ENCODE measurements at places on chromosomes 12 and 14. TPM values are rescaled to one million over a fixed set of nuclear protein-coding genes. Genes with fewer than 3 reads are reported as not detected.

- no peak for DNase-seq
Measured at GRCh38 chr14:71764701-71765382, 167.4 kb upstream of the RGS6 start.

GRCh38 chr14:104244221-104245011 lies 106.0 kb downstream of the KIF26A start:
- DNase-seq = no peak

DNA sequence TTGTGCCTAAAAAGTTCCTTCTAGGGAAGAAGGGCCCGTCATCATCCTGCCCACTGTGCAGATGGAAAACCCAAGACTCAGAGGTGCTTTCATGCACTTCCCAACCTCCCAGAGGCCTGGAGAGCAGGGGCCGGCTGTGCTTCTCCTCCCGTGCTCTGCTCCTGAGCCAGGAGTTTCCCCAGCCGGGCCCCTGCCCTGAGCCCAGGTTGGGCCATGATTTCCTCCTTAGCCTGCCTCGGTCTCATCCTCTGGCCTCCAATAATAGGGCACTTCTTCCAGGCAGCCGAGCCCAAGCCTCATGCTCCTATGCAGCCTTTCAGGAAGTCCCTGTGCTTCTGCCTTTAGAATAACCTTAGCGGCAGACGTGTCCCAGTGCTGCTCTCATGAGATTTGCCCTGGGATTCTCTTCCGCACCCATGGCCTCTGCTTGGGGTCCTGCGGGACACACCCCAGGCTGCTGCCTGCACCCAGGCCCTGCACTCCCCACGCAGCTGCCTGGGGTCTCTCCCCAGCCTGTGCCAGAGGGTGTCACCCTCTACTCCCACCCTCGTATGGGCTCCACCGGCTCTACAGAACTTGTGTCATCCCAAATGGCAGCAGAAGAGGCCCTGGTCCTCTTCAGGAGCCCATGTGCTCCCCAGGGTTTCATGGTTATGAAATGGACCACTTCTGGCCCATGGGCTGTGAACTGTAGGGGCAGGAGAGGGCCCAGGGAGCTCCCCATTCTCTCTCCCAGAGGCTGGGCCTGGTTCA lies 359.3 kb downstream of the ADGRD1 start:
- DNase-seq = no peak

- no peak for DNase-seq
Measured at GRCh38 chr14:68074765-68075381, 255.3 kb downstream of the RAD51B start.

DNA sequence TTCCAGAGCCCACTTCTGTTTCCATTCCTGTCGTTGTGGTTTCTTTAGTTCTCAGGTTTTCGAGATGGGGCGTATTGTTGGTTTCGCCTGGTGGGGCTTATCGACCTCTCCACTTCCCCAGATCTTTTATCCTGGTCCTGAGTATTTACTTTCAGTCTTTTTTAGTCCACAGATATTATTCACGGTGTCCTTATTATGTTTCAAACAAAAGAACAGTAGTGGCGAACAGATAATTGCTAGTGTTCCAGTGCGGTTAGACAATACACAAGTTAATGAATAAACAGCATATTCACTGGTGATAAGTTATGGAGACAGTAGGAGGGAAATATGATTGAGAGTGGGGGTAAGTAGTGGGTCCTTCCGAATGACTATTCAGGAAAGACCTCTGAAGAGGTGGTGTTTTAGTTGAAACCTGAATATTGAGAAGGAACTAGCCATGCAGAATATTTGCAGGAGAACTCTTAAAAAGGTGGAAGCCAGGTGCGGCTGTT lies 668 bp downstream of the TMEM260 start:
- DNase-seq = no peak

- no peak for DNase-seq
Measured at GRCh38 chr12:107670999-107671643, 14.5 kb upstream of the PWP1 start.

DNA sequence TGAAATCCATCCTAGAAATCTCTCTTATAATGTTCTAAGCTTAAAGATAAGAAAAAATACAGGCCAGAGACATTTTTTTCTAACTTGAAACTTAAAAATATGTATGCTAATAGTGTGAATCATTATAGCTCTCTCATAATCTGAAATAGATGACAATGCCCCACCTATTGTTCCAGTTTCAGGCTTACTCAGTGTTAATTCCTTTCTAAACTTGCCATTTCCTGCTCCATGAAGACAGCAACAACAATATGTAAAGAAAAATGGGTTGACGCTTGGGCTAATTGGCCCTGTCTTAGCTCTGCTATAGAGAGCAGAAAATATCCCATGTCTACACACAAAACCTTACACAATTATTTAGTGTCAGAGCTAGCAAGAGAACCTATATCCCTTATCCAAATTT lies 37.1 kb downstream of the LMO3 start:
- DNase-seq = no peak

DNA sequence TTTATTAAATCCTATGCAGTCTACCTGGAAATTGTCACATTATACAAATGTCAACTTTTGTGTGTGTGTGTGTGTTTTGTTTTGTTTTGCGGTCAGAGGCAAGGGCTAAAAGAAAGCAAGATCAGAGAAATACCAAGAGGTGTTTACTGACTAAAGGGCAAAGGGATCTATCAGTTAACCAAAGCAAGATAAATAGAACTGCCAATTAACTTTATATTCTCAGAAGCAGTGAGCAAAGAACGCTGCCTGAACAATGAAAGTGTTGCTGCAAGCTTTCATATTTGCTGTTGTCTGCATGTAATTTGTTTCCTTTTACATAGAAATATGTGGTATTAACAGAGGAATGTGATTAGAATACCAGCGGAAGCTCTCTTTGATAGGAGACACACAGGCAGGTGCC lies 30.9 kb downstream of the CCDC60 start:
- no peak for DNase-seq

GRCh38 chr12:95623554-95624170 lies 72.4 kb upstream of the USP44 start:
- DNase-seq = no peak

The WDR89 gene
- total RNA-seq = 30.7 TPM

The NCOR2 gene
- 65.1 TPM for total RNA-seq

The OXA1L gene
- total RNA-seq = 60.6 TPM

Data from uterus (tissue), 4 donors.